ENCODE measurements at places on chromosomes 12 and 14.

DNA sequence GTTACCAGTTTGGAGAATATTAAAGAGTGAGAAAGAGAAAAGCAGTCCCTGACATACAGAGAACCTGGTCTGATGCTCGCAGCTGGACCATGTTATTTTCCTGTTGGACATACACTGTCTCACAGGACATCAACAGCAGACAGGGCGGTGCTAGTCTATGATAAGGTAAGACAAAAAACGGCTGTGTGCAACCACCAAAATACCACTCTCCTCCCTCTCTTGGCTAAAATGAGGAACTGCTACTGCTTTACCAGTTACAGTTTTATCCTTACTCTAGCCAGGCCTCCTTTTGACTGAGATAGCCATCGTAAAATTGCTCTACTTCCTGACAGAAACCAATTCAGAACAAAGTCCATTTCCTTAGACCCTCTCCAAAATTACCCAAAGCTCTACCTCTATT is 47.0 kb upstream of the ERGIC2 start:
- DNase-seq = peak; percentile 92

DNA sequence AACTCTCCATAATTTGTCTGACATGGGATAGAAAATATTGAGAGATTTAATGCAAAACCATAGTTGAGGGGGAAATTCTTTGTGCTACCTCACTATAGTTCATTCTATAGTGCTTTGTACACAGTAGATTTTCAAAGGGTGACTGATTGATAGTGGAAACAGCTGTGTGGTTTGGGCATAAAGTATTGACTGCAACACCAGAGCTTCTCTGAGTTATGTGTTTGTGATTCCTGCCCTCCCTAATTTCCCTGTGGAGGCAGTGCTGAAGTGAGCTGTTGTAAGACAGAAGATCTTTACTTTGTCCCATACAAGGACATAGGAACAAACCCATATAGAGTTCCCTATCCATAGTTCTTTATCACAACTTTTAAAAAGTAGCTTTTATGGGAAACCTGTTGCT is 47.1 kb downstream of the PTPRQ start:
- DNase-seq = no peak

- no peak for DNase-seq
Measured at GRCh38 chr14:95134304-95134933, 22.9 kb downstream of the DICER1 start.

- no peak for DNase-seq
Measured at GRCh38 chr14:106069804-106070625, 543.6 kb downstream of the TMEM121 start.

- peak; percentile 35 for DNase-seq
Measured at GRCh38 chr12:123938679-123939480, 33.8 kb downstream of the CCDC92 start.

GRCh38 chr12:70078161-70078560 is 165.1 kb upstream of the CNOT2 start:
- no peak for DNase-seq
